B cell (primary cell): ENCODE measurements at places on chromosomes 6 and 20. TPM values are rescaled to one million over a fixed set of nuclear protein-coding genes. Genes with fewer than 3 reads are reported as not detected.

DNA sequence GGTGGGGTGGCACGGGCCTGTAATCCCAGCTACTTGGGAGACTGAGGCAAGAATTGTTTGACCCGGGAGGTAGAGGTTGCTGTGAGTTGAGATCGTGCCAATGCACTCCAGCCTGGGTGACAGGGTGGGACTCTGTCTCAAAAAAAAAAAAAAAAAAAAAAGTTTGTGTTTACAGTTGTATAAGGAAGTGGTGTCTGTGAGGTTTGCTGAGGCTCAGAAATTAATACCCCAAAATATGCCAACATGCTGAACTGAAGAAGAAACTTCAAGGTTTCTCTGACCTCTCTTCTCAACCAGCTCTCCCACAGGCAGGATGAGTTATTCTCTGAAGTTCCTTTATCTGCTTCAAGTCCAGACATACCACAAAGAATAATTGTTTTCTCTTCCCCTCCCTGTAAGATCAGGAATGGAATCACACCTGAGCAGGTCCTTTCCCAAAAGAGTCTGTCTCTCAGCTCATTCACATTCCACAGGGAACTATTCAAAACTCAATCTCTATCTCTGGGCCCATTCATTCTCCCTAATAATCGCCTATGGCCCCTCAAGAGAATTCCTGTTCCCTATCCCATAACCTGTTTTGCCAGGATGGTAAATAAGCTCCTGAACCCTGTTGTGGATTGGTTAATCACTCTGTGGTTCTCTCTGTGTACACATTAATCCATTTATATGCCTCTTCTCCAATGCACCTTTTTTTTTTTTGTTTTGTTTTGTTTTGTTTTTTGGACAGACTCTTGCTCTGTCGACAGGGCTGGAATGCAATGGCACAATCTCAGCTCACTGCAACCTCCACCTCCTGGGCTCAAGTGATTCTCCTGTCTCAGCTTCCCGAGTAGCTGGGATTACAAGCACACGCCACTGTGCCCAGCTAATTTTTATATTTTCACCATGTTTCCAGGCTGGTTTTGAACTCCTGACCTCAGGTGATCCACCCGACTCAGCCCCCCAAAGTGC, 17.4 kb upstream of the KIFC1 start:
- no peaks in the 10 kb centered on the region for H3K27me3 ChIP-seq
- no peaks in the 10 kb centered on the region for H3K36me3 ChIP-seq
- H3K4me3 ChIP-seq, result no peak overlapping the region

- no peak overlapping the region for H3K4me3 ChIP-seq
- no peaks in the 10 kb centered on the region for H3K36me3 ChIP-seq
- peaks cover 29% of the 10 kb centered on the region for H3K4me1 ChIP-seq
- peaks cover 2% of the 10 kb centered on the region for H3K27me3 ChIP-seq
Measured at GRCh38 chr6:6395581-6396197, 75.2 kb upstream of the F13A1 start.

DNA sequence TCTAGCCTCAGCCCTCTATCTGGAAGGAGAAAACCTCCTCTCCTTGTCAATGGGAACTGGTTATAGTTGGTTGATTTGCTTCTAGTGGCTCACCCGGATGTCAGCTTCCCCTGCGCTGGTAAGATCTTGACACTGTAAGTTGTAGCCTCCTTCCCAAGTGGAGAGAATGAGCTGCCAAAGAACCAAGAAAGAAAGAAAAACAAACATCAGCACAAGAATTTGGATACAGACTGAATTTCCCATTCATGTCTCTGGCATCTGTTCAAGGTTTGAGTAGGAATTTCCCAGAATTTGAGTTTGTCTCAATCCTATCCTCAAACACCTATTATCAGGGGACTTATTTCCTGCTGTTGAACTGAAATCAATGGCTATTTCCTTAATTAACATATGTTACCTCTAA, 44.1 kb downstream of the ELOVL2 start:
- no peak for DNase-seq
- no peak overlapping the region for H3K4me3 ChIP-seq
- no peaks in the 10 kb centered on the region for H3K36me3 ChIP-seq
- H3K27ac ChIP-seq, result no peak overlapping the region

DNA sequence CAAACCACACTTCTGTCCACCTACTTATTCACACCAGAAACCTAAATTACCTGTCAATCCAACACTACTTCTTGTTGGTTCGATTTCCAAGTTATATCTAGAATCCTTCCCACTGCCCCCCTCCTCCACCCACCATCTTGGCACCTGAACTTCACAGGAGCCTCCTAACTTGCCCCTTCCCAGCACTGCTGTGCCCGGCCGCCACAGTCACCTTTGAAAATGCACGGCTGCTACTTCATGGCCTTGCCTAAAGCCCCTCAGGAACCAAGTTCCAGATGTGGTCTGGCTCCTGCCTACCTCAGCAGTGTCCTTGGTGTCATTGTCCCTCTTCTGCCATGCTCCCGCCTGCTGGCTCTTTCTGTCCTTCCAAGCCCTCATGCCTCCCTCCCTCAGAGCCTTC, 31.2 kb downstream of the PKIG start:
- no peak for DNase-seq
- no peak overlapping the region for H3K4me3 ChIP-seq

Gene EYS
- not detected in 2 replicates for total RNA-seq

DNA sequence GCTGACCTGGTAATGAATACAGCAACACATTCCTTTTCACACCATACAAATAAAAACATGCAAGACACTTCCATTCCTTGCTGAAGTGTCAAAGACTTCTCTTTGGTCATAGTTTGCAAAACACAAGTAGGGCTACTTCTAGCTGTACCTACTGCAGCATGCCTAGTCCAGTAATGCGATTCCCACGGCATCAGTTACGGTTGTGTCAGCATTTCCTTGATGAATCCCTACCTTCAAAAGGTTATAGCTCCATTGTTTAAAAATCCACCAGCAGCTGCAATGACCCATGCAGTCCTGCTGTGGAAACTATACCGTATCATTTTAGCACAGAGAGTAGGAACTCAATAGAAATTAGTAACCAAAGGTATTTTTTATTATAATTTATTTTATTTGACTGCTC, 1371.5 kb downstream of the EPHA7 start:
- DNase-seq, result no peak
- H3K4me1 ChIP-seq, result no peaks in the 10 kb centered on the region
- H3K36me3 ChIP-seq, result no peaks in the 10 kb centered on the region
- H3K4me3 ChIP-seq, result no peak overlapping the region

- no peaks in the 10 kb centered on the region for H3K36me3 ChIP-seq
- H3K27ac ChIP-seq, result no peak overlapping the region
- H3K4me1 ChIP-seq, result no peaks in the 10 kb centered on the region
- no peaks in the 10 kb centered on the region for H3K27me3 ChIP-seq
- no peak overlapping the region for H3K4me3 ChIP-seq
- no peak for DNase-seq
Measured at GRCh38 chr6:54020334-54020733, 90.9 kb upstream of the MLIP start.

Gene PCMT1
- 46.4 and 50.0 TPM in 2 replicates for total RNA-seq

Gene MACROD2
- 5.3 TPM in 2 replicates for total RNA-seq

DNA sequence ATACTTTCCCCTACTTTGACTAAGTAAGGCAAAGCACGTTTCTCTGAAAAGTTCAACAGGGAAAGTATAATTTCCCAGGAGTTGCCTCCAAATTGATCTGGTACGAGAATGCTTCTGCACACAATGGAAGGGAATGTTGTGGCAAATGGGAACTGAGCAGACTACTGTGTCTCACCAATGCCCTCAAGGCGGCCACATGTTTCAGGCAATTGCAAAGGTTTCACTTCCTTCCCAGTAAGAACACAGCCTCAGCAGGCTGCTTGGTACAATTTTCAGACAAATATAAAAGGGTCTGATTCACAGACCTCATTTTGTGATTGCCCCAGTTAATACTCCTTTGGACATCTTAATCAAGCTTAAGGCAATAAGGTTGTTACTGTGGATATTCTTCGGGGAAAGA, 71.2 kb downstream of the KIAA0319 start:
- no peak overlapping the region for H3K27ac ChIP-seq
- peak; percentile 60 for DNase-seq
- H3K27me3 ChIP-seq, result no peaks in the 10 kb centered on the region
- H3K36me3 ChIP-seq, result no peaks in the 10 kb centered on the region
- H3K4me3 ChIP-seq, result no peak overlapping the region
- peaks cover 6% of the 10 kb centered on the region for H3K4me1 ChIP-seq
